Stimulated activated CD8-positive, alpha-beta memory T cell treated with anti-CD3 and anti-CD28 coated beads, Interleukin-4, amount 100 ng/mL, for 4 hours (primary cell): ENCODE measurements at places on chromosomes 6 and 20.
A peak's percentile ranks its signal among the peaks of the same experiment; 100 is the strongest.

DNA sequence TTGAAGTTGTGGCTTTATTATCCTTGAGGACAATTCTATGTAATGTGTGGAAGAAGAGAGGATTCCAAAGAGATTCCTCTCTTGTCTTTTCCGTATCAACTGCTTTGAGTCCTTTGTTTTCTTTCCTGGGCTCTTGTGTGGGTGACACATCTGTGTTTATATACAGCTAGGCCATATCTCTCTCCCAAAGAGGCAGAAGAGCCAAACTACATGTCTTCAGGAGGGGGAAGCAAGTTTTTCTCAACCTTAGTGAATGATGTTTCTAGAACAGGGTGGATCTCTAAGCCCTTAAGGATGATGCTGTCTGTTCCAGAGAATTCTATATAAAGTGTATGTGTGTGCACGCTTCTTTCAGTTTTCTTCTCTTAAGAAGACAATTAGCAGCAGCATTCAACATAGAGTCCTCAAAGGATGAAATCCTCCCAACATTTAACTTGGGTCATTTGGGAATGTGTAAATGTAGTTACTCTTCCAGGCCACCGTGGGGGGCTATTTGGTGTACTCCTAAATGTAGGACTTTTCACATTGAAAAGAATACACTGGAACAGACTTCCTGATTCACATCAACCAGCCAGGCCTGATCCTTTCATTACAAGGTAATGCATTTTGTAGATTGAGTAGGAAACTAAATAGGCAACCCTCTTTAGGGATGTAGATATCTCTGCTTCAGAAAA is 92.8 kb upstream of the EEF1E1 start:
- DNase-seq, result no peak

- DNase-seq, result no peak
Observed at GRCh38 chr6:13886949-13887348, 37.8 kb upstream of the RNF182 start.

DNA sequence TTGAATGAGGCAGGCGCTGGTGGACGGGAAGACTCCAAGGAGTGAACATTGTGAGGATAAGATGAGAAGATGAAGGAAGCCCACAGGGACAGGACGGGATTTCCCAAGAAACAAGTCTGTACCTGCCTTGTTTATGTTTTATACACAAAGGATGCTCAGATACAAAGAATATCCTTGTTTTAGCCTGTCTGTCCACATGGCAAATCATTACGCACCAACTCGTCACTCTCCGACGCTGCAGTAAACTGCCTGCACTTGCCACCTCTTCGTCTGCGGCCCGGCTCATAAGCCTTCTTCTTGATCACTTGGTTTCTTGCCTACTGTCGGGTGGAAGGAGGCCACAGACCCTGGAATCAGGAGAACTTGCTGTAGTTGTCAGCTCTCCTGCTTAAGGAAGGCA is 85.4 kb downstream of the CD83 start:
- DNase-seq, result no peak

- no peak for DNase-seq
Observed at GRCh38 chr6:133958791-133959190, 5.8 kb downstream of the TBPL1 start.

- DNase-seq, result peak; percentile 45
Observed at GRCh38 chr6:43455531-43456428, at the start of gene DLK2. Gene DLK2 (minus strand): TSS chr6:43455548. CDS start chr6:43454825, 723 bp downstream.
